Right lobe of liver (tissue), 6 donors: ENCODE measurements at places on chromosomes 12 and 14. TPM values are rescaled to one million over a fixed set of nuclear protein-coding genes. Genes with fewer than 3 reads are reported as not detected.

AGAP2 gene
- total RNA-seq, result 0.68 TPM

SYNDIG1L gene
- not detected for total RNA-seq

INF2 gene
- 81.8 TPM for total RNA-seq

LARP4 gene
- 63.1 TPM for total RNA-seq

RNASE13 gene
- not detected for total RNA-seq

MYH6 gene
- total RNA-seq, result 0.83 TPM

ASIC1 gene
- total RNA-seq, result 0.07 TPM
